ENCODE measurements at places on chromosomes 5 and 9. TPM values are rescaled to one million over a fixed set of nuclear protein-coding genes. Genes with fewer than 3 reads are reported as not detected.

DNA sequence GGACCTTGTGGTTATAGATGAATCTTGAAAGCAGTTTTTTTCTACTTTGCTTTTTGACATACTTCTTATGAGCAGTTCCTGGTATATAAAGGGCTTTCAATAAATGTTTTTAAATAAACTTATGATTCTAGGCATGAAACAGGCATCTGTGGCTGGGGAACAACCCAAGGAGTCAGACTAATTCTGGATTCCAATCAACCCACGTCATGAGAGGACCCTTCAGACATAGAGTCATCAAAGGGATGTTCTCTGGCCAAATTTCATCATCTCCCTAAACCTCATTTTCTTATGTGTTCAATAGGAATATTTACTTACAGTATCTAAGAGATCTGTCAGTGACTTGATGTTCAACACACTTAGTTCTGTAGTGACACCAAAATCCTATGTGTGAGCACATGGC, 243.8 kb upstream of the ZNF462 start:
- no peak for DNase-seq

GRCh38 chr9:108684288-108685025, 171.3 kb downstream of the ACTL7B start:
- no peak for DNase-seq

GRCh38 chr5:111170279-111170678, 53.9 kb upstream of the CAMK4 start:
- DNase-seq: no peak

The SMIM3 gene
- total RNA-seq: 11.0 TPM

The URM1 gene
- total RNA-seq: 60.3 TPM

GRCh38 chr9:15293804-15294316, 13.2 kb downstream of the TTC39B start:
- DNase-seq: no peak
